ENCODE measurements at places on chromosomes 12 and 14.

DNA sequence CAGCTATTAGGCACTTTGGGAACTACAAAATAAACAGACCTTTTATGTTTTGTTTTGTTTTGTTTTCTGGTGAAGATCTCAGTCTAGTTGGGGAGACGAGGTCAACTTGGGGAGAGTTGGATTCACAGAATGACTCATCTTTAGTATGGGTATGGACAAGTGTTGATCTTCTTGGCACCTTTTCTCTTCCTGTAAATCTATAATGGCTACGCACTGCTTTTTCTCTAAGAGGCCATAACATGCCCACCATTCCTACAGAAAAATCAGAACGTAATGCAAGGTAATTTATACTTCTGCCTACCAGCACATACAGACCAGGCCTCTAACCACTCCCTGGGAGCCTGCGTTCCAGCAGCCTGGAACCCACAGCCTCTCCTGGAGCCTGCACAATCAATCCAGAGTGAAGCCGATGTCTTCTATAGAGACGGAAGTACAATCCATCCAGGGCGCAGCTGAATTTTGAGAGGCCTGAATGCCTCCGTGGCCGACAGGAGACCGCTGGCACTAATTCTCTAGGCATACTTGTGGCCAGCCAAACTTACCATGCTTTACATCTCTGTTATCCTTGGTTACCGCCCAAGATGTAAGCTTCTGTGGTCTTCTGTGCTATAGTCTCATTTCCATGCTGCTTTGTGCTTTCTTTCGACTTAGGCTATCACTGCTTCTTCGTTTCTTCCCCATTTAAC lies 717 bp downstream of the PPHLN1 start:
- peak; percentile 54 for DNase-seq

DNA sequence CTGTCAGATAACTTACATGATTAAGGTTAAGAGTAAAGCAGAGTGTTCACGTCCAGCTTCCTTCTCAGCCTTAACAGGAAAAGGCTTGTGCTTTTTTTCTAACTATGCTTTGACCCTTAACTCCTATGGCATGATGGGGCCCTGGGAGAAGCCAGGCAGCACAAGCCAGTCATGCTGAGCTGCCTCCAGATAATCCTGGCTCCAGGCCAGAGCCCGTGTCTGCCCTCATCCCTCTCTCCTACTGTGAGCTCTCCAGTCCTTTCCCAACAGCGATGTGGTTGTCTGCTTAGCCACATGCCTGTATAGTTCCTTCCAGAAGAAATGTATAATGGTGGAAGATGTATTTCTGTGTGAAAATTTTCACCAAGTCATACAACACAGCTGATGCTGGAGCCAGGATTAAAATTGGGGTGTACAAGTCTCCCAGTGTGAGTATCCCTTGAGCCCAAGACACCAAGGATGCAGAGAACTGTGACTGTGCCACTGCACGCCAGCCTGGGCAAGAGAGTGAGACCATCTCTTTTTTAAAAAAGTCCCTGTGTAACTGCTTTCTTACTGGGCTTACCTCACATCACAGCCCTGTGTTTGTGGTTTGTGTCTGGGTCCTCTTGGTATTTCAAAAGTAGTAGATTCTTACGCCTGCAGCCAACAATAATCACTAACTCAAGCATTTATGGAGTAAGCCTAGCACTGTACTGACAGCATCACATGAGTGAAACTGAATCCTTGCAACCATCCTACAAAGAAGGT lies 7.9 kb upstream of the ITFG2 start:
- peak; percentile 13 for DNase-seq

DNA sequence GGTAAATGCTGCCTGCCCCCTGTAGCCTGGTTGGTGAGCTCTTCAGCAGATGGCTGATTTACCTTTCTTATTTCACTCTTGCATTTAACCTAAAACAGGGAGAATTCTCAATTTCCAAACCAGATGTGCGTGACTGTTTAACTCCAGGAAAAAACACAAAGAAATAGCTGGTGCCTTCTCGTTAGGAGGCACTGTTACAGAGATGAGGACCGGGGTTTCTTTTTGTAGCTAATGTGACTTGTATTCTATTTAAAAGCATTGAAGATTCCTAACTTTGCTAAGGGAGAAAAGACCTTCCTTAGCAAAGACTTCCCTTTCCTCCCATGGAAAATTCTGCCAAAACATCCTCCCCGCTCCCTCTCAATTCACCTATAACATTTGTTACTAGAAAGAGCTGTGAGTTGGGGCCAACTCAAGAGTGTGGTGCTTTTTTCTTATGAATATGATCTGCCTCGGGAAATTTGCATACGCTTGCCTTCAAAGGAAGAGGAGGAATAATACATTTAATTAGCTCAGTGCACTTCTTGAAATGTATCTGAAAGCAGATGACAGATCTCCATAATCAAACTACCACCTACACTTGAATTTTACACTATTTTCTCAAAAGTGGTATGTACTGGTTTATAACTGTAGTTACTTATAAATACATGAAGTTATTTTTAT lies 102.0 kb upstream of the ARID2 start:
- DNase-seq: no peak

DNA sequence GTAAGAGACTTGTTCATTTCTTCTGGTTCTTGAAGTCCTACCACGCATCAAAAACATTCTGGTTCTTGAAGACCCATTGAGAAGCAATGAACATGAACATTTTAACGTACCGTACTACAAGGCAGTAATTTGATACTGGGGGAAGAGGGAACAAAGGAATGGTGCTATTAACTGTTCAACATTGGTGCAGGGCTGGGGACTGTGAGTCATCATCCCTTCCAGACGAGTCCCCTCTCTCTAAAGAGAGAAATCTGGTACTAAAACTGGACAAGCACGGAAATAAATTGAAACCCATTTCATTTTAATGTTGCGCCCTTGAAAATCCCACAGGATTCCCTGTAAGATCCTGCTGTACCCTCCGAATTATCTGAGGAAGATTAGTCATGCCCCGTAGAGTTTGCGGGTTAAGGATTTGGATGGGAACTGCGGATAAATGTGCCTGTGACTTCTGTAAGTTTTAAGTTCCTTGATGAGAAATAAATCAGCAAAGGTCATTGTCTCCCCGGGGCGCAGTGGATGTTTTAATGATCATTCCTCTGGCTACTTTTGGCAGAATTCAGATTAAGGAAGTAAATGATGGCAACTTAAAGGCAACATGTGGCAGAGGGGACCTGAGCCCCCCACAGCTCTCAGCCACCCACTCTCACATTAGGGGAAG lies 78.6 kb downstream of the KCNK13 start:
- DNase-seq: no peak

- peak; percentile 86 for DNase-seq
These were observed 131.8 kb downstream of the ERC1 start for GRCh38 chr12:1122786-1123185.

GRCh38 chr14:69263364-69263763 lies 3.4 kb downstream of the GALNT16 start:
- DNase-seq: no peak

DNA sequence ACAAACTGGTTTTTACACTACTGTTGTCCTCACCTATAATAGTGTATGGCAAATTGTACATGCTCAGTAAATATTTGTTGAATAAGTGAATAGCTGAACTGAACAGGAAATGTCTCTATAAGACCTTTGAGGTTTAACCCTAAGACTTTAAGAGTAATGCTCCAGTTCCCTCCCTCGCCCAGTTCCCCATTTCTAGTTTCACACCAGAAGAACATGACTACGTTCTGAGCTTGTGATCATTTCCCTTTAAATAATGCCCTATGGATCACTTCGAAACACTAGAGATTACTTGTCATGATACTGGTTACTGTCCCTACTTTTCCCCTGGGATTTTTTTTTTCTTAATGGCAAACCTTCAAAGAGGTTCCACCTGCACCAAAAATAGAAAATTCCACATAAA lies 69.3 kb downstream of the PRKD1 start:
- peak; percentile 4 for DNase-seq

- DNase-seq: no peak
These were observed 537.3 kb upstream of the MIS18BP1 start for GRCh38 chr14:45790293-45790692.

DNA sequence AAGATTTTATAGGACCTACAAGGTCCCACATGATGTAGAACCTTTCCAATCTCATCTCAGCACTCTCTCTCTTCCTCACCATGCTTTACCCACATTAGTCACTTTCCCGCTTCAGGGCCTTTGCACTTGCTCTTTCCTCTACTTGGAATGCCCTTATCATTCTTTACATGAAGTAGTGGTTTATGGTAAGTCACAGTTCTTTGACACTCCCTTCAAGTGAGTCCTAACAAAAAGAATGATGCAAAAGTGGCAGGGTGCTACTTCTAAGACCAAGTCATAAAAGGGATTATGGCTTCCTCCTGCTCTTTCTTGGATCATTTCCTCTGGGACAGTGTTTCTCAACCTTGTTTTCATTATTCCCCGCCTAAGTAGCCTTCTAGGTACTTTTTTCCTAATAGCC lies 13.1 kb downstream of the TMBIM4 start:
- peak; percentile 38 for DNase-seq

DNA sequence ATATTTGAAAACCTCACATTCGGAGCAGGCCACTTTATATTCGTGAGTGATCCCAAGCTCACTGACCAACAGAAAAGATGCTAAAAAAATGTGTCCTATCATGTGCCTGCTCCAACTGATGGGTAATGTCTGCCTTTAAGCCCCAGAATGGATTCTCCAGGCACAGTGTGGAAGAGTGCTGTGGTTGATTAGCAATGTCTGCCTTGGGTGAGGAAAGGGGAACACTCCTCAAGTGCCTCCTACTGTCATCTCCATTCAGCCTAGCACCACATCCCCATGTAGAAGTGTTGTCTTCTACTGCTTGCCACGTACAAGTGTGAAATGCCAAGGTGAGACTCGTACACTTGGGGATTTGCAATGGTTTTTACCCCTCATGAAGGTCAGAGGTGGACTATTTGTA lies 199.3 kb downstream of the SLC41A2 start:
- no peak for DNase-seq

- DNase-seq: no peak
These were observed 23.6 kb downstream of the SAMD4A start for GRCh38 chr14:54590481-54590880.

GRCh38 chr12:114926341-114926740 lies 242.4 kb upstream of the TBX3 start:
- DNase-seq: no peak

DNA sequence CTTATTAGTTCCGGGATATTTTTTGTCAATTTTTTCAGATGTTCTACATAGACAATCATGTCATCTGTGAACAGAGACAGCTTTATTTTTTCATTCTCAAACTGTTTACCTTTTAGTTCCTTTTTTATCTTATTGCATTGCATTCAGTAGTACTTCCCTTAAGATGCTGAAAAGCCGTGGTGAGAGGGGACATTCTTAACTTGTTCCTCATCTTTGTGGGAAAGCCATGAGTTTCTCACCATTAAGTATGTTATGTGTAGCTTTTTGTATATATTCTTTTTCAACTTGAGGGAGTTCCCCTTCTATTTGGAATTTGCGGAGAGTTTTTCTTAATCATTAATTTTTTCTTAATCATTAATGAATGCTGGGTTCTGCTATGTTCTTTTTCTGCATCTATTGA lies 1727.1 kb upstream of the SEL1L start:
- peak; percentile 67 for DNase-seq

- no peak for DNase-seq
These were observed 174.6 kb downstream of the CACNA1C start for GRCh38 chr12:2227360-2227759.

DNA sequence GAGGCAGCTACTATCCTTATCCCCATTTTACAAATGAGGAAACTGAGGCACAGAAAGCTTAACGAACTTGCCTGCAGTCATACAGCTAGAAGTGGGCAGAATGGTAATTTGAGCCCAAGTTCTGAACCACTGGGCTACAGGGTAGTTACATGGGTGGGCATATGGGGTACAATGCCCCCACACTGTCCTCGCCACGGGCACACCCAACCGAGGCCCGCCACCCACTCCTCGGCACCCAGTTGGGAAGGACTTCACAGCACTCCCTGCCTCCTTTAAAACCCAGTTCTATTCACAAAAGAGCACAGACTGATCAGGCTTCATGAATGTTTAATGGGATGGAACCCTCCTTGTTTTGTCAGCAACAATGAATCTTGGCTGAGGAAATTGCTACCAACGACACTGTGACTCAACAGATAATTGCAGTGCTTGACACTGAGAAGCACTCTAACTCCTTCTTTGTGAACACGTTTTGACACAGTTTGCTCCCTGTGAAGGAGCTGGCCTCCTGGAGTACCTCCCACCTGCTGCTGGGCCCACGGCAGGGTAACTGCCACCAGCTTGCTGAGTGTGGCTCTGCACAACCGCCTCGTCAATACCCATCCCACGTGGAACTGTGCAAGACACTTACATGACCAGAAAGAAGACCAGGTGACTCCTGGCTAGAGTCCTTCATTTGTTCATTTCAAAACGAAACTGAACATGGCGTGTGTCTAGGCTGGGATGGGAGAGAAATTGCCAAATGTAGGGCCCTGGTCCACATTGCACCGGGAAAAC lies 63.5 kb downstream of the CLMN start:
- no peak for DNase-seq
